NCI-H460 (cell line): ENCODE measurements at places on chromosomes 13 and 19.

- no peak for DNase-seq
Measured at GRCh38 chr13:22193070-22193469, 522.2 kb downstream of the FGF9 start.

GRCh38 chr19:5186293-5187050 is 154.1 kb downstream of the PTPRS start:
- DNase-seq = no peak

DNA sequence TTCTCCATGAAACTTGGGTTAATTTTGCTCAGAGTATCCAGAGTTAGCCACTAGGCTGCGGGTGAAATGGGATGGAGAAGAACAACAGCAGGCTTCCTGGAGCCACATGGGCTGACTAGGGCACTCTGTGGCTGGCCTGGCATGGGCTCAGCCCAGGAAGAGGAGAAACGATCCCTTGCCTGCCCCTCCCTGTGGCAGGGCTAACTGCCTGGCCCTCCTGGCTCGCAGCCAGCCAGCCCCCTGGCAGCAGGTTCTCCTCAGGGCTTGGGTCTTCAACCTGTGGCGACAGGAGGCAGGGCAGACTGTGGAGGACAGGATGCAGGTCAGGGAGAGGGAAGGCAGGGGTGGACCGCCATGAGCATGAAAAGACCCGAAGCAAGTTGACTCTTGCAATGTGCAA is 78.7 kb upstream of the GPR183 start:
- DNase-seq = no peak

DNA sequence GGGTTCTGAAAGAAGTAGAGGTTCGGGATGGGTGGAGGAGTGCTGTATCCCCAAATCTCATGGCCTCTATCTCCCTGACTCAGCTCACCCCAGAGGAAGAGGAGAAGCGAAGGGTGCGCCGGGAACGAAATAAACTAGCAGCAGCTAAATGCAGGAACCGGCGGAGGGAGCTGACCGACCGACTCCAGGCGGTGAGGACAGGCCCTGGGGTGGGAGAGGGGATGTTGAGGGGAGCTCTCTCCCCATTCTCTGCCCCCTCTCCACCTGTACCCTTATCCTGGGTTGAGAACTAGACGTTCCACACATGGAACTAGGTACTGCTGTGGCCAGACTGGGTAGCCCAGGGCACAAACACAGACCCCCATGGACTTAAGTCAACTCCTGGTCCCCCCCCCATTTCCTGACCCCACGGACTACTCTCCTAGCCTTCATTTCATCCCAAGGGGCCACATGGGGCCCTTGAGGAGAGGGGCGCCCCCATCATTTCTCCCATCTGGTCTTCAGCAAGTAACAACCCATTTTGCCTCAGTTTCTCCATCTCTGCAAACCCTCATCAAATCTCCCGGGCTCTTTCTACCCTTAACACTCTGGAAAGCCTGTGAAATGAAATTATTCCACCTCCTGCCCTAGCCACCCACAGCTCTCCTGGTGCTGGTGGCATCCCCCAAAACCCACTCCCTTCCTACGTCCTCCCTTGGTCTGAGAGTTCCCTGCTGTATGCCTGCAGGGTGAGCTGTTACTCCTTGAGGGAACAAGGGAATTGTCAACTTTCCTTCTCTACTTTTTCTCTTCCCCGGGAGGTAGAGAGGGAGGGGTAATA is 3.5 kb downstream of the FOSB start:
- no peak for DNase-seq

- DNase-seq = no peak
Measured at GRCh38 chr19:28051047-28051446, 1161.9 kb downstream of the UQCRFS1 start.

GRCh38 chr13:32454886-32455593 is 27.1 kb upstream of the N4BP2L1 start:
- no peak for DNase-seq

- no peak for DNase-seq
Measured at GRCh38 chr19:35430409-35431144, 17.5 kb upstream of the FFAR2 start.

- DNase-seq = peak; percentile 36
Measured at GRCh38 chr19:15452111-15453047, 2.6 kb upstream of the WIZ start.

GRCh38 chr13:43132911-43133310 is 109.5 kb downstream of the DNAJC15 start:
- DNase-seq = no peak

DNA sequence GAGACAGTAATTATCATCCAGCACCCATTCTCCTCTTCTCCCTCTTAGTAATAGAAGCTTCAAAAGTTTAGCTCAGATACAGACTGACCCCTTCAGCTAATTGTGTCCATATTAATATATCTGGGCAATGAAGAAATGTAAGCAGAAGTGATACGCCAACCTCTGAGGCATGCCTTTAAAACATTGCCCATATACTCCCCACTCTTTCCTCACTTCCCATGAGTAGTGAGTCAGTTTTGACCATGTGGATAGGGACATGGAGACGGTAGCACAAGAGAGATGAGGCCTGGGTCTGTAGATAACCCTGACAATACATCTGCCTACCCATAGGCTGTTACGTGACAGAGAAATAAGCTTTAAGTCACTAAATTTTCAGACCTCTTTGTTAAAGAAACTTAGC is 147.6 kb downstream of the KCTD12 start:
- no peak for DNase-seq

DNA sequence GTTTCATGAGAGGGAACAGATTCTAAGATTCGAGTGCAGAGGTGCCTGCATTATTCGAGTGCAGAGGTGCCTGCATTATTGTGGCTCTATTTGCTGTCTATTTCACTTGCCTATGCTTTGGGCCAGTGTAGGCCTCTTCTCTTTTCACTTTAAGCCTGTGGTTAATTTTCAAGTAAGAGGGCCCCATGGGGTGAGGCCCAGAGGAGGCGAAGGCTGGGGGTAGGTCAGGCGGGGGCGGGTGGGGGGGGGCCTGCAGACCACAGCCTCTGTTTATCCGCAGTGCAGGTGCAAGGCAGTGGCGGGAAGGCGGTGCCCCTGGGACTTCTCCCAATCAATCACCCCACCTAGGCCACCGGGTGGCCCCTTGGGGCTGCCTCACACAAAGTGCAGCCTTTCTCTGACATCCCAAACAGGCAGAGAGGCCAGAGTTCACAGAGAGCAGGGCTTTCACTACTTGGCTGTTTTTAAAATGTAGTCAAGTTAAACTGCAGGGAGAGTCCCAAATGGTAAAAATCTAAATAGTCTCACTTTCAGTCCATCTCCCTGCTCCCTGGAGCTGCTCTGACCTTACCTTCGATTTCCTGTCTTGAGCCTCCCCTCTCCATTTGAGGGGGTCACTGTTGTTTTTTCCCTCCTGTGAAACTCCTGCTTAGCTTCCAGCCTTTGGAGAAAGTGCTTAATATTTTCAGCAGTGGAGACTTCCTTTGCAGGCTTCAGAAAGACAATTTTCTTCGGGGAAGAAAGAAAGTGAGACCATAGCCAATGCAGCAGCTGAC is 249.0 kb downstream of the DLEU7 start:
- no peak for DNase-seq

GRCh38 chr19:39701291-39701690 is 3.0 kb upstream of the LGALS14 start:
- no peak for DNase-seq

GRCh38 chr13:27302643-27303262 is 32.1 kb downstream of the RASL11A start:
- DNase-seq = no peak

- no peak for DNase-seq
Measured at GRCh38 chr13:99376132-99376531, 68.9 kb upstream of the GPR183 start.

GRCh38 chr19:3220576-3220975 is 3.9 kb upstream of the CELF5 start:
- no peak for DNase-seq

GRCh38 chr19:38977445-38978325 is 2.1 kb upstream of the FBXO17 start:
- no peak for DNase-seq

DNA sequence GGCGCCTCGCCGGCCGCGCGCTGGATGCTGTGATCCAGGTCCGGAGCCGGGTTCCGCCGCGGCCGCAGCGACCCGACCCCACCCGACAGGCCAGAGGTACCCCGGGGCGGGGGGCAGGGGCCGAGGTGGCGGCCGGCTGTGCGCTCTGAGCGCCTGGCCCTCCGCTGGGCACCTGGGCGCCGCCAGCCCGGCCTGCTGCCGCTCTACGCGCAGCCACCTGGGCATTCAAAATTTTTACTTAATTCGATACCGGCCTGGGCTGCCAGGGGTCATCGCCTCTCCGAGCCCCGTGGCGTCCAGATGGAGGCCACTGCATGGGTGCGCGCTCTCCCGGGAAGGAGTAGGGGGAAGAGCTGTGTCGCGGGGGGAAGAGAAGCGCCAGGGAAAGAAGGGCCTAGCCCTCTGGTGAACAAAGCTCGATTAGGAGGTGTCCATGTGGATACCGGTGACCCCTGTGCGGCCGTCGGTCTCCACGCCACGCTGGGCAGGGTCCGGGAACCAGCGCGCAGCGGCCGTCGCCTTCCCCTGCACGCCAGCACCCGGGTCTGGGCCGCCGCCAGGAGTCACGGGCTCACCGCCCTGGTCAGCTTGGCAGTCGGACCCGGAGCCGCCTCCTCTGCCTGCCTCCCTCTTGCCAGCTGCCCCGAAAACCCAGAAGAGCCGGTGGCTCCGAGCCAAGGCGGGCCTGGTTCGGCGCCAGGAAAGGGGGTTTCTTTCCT is 666 bp downstream of the BIVM start:
- DNase-seq = no peak

DNA sequence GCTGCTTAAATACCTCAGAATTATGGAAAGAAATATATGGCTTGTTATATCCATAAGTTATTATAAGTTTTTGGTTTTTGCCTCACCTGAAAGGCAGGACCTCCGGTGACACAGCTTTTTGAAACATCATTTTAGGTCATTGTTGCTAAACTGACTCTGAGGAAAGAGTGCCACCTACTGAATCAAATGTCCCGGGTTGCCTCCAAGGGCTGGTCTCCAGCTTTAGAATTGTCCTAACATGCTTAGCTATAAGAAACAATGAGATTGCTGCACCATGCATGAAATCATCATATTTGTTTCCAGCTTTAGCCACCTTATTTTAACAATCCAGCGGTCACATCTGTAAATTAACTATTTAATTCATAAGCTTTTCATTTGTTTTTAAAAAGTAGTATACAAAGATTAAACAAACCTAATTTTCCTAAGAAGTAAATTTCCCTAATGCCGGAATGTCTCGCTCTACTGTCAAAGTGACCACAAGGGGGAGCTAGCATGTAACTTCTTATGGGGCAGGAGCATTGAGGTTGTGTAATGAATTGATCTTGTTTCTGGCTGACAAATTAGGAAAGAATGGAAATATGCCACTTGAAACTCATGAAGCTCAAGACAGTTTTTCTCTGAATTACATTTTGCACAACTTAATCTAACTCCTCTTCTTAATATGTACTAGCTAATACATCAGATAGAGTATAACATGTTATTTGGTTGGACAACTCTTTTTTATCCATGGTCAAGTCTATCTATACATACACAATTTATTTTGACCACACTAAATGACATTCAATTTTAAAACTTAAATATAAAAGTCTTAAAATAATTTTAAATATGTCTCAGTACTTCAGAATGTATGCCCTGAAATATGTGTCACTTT is 6.7 kb upstream of the PCDH17 start:
- peak; percentile 56 for DNase-seq

DNA sequence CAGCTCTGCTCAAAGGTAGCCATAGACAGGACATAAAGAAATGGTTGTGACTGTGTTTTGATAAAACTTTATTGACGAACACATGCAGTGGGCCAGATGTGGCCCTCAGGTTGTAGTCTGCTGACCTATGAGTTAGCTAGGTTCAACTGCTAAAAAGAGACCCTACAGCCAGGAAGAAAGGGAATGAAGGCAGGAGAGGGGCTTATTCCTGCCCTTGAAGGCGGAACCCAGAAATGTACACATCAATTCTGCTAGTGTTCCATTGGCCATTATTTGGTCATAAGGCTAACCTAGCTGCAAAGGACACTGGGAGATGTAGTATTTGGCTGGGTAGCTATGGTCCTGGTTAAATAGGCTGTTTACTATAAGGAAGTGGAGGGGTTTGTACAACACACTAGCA is 18.0 kb downstream of the APBA3 start:
- no peak for DNase-seq

GRCh38 chr13:67091603-67092002 is 138.5 kb downstream of the PCDH9 start:
- no peak for DNase-seq

DNA sequence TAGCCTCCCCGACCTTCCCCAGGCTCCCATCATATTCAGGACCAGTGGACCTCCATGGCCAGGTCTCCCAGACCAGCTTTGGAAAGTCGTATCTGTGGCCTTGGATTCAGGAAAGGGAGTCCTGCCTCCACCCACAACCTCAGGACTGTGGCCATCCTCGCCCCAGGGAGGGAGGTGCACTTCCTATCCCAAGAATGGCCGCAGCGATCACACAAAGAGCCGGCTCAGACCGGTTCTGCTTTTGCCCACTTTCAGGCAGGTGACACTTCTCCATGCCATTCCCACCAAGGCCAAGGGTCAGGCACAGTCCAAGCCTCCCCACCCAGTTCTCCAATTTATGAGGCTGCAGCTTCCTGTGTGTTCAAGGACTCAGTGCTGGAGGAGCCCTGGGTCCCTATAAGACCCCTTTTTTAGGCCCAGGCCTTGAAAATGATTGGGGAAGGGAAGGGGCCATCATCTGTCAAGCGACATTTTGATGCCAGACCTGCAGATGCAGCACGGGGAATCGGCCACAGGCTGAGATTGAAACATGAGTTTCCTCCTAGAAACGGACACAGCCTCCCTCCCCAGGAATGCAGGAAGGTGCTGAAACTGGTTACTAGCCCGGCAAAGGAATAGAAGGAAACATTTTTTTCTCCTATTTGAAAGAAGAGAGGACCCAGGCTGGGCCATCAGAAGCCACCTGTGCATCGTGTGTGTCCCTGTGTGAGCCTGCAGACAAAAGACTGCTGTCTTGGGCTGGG is 65.6 kb upstream of the USE1 start:
- no peak for DNase-seq

GRCh38 chr13:113152984-113153809 is 5.3 kb upstream of the PROZ start:
- DNase-seq = no peak

GRCh38 chr13:106589716-106590115 is 21.8 kb upstream of the ARGLU1 start:
- no peak for DNase-seq

DNA sequence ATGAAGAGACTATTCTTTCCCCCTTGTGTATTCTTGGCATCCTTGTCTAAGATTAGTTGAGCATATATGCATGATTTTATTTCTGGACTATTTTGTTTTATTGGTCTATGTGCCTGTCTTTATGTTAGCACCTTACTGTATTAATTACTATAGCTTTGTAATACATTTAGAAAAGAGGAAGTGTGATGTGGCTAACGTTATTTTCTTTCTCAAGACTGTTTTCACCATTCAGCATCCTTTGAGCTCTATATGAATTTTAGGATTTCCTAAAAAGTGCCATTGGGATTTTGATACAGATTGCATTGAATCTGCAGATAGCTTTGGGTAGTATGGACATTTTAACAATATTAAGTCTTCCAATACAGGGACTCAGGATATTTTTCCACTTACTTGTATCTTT is 37.5 kb upstream of the PCDH20 start:
- no peak for DNase-seq
